Spinal cord (tissue), 10 donors: ENCODE measurements at places on chromosomes 11 and 22. TPM values are rescaled to one million over a fixed set of nuclear protein-coding genes. Genes with fewer than 3 reads are reported as not detected.

DNA sequence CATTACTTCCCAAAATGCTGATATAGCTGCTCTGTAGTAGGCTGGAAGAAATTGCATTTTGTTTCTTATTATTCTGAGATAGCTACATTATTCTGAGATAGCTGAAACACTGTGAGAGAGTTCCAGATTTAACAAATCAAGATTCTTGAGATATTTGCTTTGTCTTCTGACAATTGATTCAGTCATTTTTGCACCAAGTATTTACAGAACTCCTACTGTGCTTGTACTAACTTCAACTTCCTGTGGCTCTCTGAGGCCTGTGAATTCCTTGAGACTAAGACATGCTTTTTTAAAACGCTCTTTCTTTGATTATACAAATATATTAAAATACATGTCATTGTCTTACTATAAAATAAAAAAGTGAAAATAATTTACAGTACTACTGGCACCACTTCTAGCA is 52.7 kb downstream of the USP47 start:
- H3K4me3 ChIP-seq = no peak overlapping the region
- H3K36me3 ChIP-seq = no peaks in the 10 kb centered on the region
- H3K27ac ChIP-seq = no peak overlapping the region
- no peaks in the 10 kb centered on the region for H3K4me1 ChIP-seq

Gene TMEM225
- total RNA-seq = not detected

Gene OR5L1
- total RNA-seq = not detected

DNA sequence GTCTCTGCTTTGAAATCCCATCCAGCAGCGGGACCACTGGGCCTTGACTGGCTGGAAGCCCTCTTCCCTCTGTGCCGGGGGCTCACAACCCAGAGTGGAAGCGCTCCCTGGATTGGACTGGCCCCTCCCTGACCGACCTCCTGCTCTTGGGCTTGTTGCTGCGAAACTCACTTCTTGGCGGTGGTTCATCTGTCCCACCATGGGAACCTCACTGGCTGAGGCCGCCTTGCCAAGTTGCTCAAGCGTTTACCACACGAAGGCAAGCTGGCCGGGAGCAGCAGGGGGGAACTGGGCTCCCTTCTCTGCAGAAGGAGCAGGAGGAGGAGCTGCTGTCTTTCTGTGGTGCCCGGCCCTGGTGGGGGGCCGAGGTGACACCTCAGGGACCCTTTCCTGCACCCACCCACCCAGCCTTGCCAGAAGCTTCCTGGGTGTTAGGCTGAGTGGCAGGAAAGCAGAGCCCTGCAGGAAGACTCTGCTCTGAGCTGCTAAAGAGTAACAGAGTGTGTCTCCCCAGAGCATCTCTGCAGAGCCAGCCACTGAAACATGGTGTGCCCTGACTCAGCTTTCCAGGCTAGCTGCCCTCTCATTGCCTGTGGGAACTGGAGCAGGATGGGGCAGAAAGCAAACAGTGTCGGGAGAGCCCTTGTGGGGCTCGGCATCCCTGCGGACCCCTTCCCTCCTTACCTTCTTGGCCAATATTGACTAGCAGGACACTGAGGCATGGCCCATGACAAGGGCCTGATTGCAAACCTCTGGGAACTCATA is 88.5 kb upstream of the ALX4 start:
- H3K27ac ChIP-seq = no peak overlapping the region
- DNase-seq = no peak
- H3K36me3 ChIP-seq = no peaks in the 10 kb centered on the region
- peaks cover 15% of the 10 kb centered on the region for H3K4me1 ChIP-seq
- H3K27me3 ChIP-seq = no peaks in the 10 kb centered on the region

GRCh38 chr11:109155291-109155690 is 266.7 kb upstream of the C11orf87 start:
- no peaks in the 10 kb centered on the region for H3K27me3 ChIP-seq
- no peaks in the 10 kb centered on the region for H3K4me1 ChIP-seq
- no peak for DNase-seq

Gene PLAAT3
- 43.5 TPM for total RNA-seq

- H3K27me3 ChIP-seq = no peaks in the 10 kb centered on the region
- H3K36me3 ChIP-seq = no peaks in the 10 kb centered on the region
- no peak overlapping the region for H3K4me3 ChIP-seq
These were observed 142.8 kb downstream of the MAML2 start for GRCh38 chr11:96200243-96200642.

- no peak overlapping the region for H3K27ac ChIP-seq
- DNase-seq = no peak
- H3K27me3 ChIP-seq = no peaks in the 10 kb centered on the region
- no peak overlapping the region for H3K4me3 ChIP-seq
- no peaks in the 10 kb centered on the region for H3K36me3 ChIP-seq
- no peaks in the 10 kb centered on the region for H3K4me1 ChIP-seq
These were observed 137.1 kb downstream of the TMEM135 start for GRCh38 chr11:87174870-87175269.

Gene KCNK7
- total RNA-seq = 0.44 TPM

Gene NDUFV1
- 219 TPM for total RNA-seq

- H3K4me3 ChIP-seq = no peak overlapping the region
- H3K27me3 ChIP-seq = no peaks in the 10 kb centered on the region
- peaks cover 3% of the 10 kb centered on the region for H3K36me3 ChIP-seq
- no peak for DNase-seq
These were observed 76.7 kb upstream of the KCNQ1OT1 start for GRCh38 chr11:2776351-2777061.

Gene GGTLC2
- not detected for total RNA-seq

GRCh38 chr22:17707526-17707925 is 66.7 kb downstream of the BID start:
- H3K4me1 ChIP-seq = peaks cover 5% of the 10 kb centered on the region
- no peak overlapping the region for H3K4me3 ChIP-seq
- peaks cover 11% of the 10 kb centered on the region for H3K36me3 ChIP-seq
- no peaks in the 10 kb centered on the region for H3K27me3 ChIP-seq
- no peak for DNase-seq

- no peak overlapping the region for H3K27ac ChIP-seq
- no peak for DNase-seq
- no peaks in the 10 kb centered on the region for H3K27me3 ChIP-seq
- H3K4me3 ChIP-seq = no peak overlapping the region
- no peaks in the 10 kb centered on the region for H3K36me3 ChIP-seq
These were observed 56.6 kb downstream of the BMAL1 start for GRCh38 chr11:13334034-13334786.

Gene LAYN
- total RNA-seq = 16.4 TPM

GRCh38 chr11:121334973-121335710 is 42.6 kb downstream of the SC5D start:
- no peak overlapping the region for H3K27ac ChIP-seq
- H3K27me3 ChIP-seq = no peaks in the 10 kb centered on the region
- no peaks in the 10 kb centered on the region for H3K36me3 ChIP-seq
- no peak for DNase-seq
- peaks cover 27% of the 10 kb centered on the region for H3K4me1 ChIP-seq
- H3K4me3 ChIP-seq = no peak overlapping the region
